ENCODE measurements at places on chromosomes 4 and X.

- no peak for DNase-seq
These were observed 36.0 kb upstream of the MGST2 start for GRCh38 chr4:139629436-139630125.

GRCh38 chrX:12304261-12304660 is 166.0 kb downstream of the FRMPD4 start:
- DNase-seq = no peak

- DNase-seq = peak; percentile 53
These were observed 14.5 kb upstream of the PRRG3 start for GRCh38 chrX:151680805-151681204.

DNA sequence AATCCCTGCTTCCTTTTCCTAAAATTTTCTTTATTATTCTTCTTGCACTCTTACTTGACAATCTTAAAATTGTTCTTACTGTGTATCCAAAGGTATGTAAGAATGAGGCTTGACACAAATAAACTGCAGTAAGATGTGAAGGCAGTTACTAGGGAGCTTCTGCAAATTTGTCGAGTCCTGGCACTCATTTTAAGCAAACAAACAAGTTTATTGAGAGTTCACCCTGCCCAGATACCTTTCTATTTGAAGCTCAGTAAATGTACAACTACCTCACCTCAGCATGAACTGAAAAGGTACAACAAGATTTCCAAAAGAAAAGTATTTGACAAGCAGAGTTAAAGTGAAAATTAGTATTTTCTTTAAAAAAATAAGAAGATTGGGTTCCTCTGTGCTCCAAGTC is 13.3 kb upstream of the SYTL4 start:
- no peak for DNase-seq

DNA sequence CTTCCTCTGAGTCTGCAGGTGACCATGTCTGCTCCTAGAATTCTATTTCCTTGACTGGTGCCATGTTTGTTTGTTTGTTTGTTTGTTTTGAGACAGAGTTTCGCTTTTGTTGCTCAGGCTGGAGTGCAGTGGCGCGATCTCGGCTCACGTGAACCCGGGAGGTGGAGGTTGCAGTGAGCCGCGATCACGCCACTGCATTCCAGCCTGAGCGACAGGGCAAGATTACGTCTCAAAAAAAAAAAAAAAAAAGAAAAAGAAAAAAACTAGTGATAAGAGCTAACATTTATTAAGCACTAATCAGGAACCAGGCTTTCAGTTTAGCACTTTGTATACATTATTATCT is 7.2 kb downstream of the SAT1 start:
- no peak for DNase-seq

GRCh38 chr4:1200425-1201035 is 28.1 kb upstream of the SPON2 start:
- peak; percentile 20 for DNase-seq

- DNase-seq = no peak
These were observed 35.8 kb upstream of the USP46 start for GRCh38 chr4:52694936-52695335.

GRCh38 chr4:101089168-101089567 is 258.2 kb downstream of the PPP3CA start:
- no peak for DNase-seq
